ENCODE measurements at places on chromosomes 5 and 9.
A peak's percentile ranks its signal among the peaks of the same experiment; 100 is the strongest.

DNA sequence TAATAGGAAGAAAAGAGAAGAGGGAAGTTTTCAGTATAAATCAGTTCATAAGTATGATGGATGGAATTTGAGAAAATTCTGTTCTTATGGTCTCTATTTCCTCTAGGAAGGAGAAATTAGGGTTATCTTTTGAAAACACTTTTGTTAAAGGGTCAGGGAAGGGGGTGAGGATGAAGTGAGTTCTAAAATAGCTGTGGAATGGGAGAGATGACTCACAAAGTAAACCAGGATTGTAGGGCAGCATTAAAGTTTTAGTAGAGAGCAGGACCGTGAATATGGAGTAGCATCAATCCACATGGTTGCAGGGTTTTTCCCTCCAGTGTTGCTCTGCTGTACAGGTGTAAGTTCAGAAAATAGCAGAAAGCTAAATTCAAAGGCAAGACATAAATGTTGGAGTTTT is 32.4 kb downstream of the MUSK start:
- no peak for DNase-seq

DNA sequence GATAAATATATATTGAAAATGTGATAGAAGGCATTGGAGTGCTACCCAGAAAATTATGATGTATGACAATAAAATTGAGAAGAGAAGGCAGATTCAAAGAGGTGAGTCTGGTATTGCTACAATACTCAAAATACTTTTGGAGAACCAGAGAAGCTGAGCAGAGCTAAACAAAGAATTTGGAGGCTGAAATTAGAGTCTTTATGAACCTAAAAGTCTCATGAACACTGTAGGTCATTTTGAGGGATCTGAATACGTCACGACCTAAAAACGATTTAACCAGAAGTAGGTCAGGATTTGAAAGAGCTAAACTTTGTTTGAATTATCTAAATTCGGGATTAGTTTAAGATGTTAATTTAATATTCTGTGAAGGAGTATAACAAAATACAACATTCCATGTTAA is 182.4 kb upstream of the CDH9 start:
- DNase-seq: no peak

GRCh38 chr9:126587187-126588185 is 26.2 kb upstream of the LMX1B start:
- peak; percentile 43 for DNase-seq

DNA sequence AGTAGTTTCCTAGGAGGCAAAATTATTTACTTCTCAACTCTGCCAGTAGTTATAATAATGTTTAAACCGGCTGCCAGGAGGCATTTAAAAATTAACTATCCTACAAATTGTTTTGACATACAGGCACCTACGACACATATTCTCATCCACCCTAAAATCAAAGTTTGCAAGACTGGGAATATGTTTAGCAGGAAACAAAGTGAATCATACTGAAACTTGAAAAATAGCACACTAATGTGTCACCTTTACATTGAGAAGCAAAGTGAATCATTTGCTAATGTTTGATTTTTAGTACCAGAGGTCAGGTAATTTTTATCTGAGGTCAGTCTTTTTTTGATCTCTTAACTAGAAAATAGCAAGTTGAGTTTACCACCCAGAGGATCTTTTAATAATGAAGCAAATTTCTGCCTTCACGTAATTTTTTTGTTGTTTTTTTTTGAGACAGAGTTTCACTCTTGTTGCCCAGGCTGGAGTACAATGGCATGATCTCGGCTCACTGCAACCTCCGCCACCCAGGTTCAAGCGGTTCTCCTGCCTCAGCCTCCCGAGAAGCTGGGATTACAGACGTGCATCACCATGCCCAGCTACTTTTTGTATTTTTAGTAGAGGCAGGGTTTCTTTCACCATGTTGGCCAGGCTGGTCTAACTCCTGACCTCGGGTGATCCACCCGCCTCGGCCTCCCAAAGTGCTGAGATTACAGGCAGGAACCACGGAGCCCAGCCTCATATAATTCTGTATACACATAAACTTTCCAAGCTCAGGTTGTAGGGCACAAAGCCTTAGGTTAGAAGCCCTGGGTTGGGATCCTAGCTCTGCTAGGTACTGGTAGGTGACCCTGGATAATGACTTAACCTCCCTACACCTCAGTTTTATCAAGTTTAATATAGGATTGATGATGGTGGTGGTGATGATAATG is 124.3 kb downstream of the UGCG start:
- DNase-seq: no peak

GRCh38 chr5:159123700-159124099 is 24.0 kb upstream of the EBF1 start:
- DNase-seq: no peak

DNA sequence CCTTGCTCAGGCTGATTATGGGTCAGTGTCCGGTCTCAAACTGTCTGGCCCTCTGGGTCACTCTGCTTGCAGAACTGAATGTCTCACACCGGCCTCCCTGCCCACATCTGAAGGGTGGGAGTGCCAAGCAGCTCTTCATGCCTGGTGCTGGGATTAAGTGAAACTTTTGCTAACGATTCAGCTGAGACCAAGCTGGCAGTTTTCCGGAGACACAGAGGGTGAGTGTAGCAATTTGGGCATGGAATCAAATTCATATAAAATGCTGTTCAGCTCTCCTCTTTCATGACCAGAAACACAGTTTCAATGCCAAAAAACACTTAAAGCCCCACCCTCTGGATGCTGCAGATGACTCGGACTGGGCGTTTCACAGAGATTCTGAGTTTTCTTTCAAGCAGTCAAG is 207.5 kb downstream of the NXNL2 start:
- DNase-seq: no peak

- peak; percentile 34 for DNase-seq
Observed at GRCh38 chr5:56161927-56162326, 71.2 kb downstream of the ANKRD55 start.

DNA sequence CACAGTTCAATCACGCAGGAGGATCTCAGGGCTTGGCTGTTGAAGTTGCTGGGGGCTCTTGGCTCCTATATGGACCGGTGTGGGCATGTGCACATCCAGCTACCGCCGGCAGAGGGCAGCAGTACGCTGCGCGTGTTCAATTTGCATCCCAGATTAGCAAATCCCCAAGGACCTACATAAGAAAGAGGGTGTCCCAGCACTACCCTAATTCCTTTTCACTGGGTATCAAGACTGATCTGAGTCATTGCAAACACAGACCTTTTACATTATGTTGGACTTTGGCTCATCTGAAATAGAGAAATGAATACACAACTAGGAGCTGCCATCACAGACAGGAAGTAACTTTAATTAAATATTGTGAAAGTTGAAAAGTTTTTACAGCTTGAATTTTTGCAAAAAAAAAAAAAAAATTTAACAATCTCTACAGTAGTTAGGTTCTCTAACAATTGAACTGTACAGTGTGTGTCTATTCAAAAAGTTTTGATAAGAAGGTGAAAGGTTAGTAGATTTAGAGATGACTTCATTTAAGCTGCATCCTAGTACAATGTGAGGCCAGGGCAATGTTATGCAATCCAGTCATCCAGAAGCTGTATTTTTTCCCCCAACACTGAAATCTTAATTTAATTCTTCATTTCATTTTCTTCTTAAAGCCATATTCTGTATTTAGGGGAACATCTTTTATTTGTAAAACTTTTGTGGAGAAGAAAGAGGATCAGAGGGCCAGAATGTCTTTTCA is 404.0 kb downstream of the EBF1 start:
- peak; percentile 72 for DNase-seq

DNA sequence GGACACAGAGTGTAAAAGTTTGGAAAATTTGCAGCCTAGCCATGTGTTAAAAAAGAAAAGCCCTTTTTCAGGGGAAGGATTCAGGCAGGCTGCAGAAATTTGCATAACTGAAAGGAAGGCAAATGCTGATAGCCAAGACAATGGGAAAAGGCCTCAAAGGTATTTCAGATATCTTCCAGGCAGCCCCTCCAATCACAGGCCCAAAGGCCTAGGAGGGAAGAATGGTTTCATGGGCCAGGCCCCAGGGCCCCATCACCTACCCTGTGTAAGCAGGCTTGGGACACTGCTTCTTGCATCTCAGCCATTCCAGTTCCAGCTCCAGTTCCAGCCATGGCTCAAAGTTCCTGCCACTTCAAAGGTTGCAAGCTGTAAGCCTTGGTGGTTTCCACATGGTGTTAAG is 4.8 kb downstream of the S100Z start:
- no peak for DNase-seq

DNA sequence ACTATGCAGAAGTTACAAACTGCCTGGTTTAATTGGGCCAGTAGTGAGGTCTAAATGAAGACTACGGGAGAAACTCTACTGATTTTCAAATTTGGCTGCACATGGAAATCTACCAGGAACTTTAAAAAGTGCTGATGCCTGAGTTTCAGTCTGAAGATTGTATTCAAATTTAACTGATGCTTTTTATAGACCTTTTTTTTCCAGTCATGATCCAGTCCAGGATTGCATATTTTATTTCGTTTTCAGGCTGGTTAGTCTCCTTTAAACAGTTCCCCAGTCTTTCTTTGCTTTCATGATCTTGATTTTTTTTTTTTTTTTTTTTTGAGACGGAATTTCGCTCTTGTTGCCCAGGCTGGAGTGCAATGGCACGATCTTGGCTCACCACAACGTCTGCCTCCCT is 23.7 kb upstream of the SPZ1 start:
- no peak for DNase-seq

DNA sequence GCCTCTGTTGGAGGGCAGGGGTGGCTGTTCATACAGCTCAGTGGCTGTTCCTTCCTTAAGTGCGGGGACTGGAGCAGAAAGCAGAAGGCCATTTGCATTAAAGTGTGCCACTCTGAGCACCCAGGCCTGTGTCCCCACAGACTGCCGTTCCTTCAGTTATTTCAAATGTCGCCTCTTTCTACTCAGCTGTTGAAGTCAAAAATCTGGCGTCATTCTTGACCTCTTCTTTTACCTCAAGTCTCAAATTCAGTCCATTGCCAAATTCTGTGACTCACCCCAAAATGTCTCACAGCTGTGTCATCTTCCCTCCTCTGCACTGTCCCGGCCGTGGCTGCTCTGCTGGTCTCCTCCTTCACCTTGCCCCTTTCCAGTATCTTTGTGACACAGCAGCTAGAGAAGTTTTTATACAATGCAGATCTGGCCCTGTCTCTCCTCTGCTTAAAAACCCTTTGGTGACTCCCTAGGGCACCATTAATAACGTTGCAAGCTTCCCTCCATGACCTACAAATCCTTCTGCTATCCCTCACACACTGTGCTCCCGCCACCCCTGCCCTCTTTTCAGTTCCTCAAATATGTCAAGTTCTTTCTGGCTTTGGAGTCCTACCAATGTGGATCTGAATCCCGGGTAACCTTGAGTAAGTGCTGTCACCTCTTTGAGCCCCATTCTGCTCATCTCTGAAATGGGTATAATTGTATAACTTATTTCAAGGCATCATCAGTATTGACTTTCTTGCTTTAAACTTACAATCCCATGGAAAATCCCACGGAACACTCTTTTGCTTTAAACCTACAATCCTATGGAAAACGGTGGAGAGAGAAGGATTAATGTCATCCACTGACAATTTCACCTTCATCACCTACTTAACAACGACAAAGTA is 98.3 kb upstream of the BOD1 start:
- peak; percentile 96 for DNase-seq

GRCh38 chr5:28355831-28356230 is 1317.4 kb upstream of the CDH9 start:
- no peak for DNase-seq

DNA sequence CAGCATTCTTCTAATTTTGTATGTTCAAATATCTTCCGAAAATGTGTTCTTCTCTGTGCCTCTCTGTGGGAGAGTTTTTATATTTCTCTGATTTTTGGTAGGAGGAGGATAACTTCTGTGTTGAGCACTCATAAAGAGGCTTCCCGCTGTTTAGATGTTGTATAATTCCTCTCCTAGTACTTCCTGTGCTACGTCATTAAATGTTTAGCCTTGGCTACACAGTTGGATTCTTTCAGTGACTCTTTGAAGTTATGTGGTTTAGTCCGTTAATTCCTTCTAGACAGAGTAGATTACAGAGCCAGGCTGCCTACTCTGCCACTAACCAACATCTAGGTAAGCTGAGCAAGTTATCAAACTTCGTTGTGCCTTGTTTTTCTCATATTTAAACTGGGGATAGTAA is 302.6 kb downstream of the OSTF1 start:
- DNase-seq: no peak

- DNase-seq: peak; percentile 32
Observed at GRCh38 chr5:96997265-96997859, 61.5 kb downstream of the LNPEP start.

GRCh38 chr9:80561526-80561925 is 989.8 kb downstream of the TLE4 start:
- DNase-seq: no peak

GRCh38 chr9:127763918-127764384 is 14.5 kb downstream of the SH2D3C start:
- peak; percentile 72 for DNase-seq

DNA sequence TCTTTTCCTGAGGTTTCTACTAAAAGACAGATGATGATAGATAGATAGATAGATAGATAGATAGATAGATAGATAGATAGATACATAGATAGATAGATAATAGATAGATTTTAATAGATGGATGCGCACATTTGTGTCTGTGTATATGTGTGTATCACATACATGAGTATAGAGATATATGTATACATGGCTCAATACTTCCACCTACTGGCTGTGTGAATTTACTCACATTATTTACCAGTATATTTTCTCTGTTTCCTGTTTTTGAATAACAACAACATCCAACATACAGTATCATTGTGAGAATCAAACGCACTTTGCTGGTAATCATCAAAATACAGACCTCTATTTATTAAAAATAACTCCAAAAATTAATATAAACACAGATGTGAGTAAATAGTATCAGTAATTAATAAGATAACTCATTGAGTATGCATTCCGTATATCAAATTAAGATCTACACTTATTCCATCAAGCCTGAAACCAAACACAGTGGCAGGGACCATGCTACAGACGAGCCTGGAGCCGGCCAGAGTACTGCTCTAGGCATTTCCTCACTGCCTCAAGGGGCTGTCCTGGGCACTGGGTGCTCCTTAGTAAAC is 338.0 kb downstream of the SEMA5A start:
- DNase-seq: peak; percentile 46

DNA sequence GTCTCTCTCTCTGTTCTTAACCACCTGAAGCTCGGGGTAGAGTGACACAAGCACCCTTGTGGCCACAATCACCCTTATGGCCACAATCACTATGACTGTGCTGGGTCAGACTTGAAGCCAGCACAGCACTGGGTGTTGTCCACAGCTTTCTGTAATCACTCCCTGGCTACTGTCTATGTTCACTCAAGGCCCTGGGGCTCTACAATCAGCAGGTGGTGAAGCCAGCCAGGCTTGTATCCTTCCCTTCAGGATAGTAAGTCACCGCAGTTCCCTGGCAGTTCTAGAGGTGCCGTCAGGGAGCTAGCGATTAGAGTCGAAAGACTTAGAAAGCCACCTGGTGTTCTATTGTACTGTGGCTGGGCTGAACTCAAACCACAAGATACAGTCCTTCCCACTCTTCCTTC is 44.2 kb downstream of the GDA start:
- DNase-seq: no peak

- DNase-seq: no peak
Observed at GRCh38 chr9:93218161-93218560, 34.2 kb downstream of the WNK2 start.

Measured in inflammatory macrophage (primary cell).